ENCODE measurements at places on chromosomes 12 and 14.

GRCh38 chr14:82759656-82760055 is 1226.0 kb upstream of the SEL1L start:
- no peak for DNase-seq

GRCh38 chr12:45893240-45893639 is 97.1 kb downstream of the SCAF11 start:
- no peak for DNase-seq

- no peak for DNase-seq
Measured at GRCh38 chr12:122861587-122861970, 26.3 kb downstream of the HIP1R start.

GRCh38 chr12:121196902-121197301 is 13.0 kb upstream of the P2RX4 start:
- DNase-seq = no peak

Data from BE2C (cell line).